ENCODE measurements at places on chromosomes 16 and 17.

DNA sequence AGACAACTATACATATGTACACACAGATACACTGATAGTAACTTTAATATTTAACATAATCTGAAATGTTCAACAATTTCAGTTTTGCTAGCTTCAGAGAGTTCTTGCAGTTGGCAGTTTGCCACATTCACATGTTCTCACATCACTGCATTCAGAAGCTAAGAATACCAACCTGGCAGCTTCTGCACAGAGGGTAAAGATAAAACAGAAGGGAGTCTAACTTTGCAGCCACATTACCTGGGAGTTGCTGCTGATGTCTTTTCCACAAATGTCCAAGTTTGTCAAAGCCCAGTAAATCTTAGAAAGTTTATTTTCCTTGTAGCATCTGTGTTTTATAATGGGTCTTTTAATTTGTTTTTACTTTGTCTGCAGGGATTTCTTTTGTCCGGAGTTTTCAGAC lies 332.0 kb downstream of the BCAS3 start:
- no peak for DNase-seq

- no peak for DNase-seq
Measured at GRCh38 chr17:7004398-7005253, 7.8 kb upstream of the RNASEK start.

- no peak for DNase-seq
Measured at GRCh38 chr17:60941028-60941427, 263.4 kb downstream of the BCAS3 start.

GRCh38 chr16:5438591-5438990 lies 341.0 kb upstream of the EEF2KMT start:
- no peak for DNase-seq

GRCh38 chr16:4433228-4433627 lies 7.6 kb downstream of the DNAJA3 start:
- DNase-seq, result no peak

- no peak for DNase-seq
Measured at GRCh38 chr17:66602659-66603384, 232.1 kb upstream of the CACNG5 start.

DNA sequence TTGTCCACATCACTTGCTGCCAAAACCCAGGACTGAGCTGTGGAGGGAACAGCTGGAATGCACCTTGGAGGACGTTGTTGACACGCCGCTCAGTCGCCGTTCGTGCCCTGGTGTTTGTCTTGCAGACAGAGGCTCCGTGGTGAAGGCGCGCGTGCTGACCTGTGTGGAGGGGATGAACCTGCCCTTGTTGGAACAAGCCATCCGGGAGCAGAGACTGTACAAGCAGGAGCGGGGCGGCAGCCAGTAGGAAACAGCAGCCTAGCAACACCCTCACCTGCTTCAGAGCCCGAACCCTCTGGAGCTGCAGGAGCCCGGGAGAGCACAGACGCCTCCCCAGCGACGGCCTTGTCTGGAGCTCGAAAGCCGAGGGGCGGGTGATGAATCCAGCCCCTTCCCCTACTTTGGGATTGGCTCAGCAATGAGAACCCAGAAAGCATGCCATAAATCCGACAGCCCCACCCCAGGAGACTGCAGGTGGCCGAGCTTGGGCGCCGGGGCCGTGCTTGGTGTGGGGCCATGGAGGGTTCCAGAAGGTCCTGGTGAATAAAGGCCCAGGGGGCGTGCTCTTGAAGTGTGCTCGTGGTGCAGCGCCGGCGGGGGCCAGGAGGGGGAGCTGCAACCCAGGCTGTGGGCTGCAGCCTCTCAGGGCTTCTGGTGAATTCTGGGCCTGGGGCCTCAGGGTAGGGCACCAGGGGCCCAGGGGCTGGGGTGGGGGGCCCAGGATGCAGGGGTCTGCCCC lies 470 bp upstream of the CDK3 start:
- peak; percentile 53 for DNase-seq

- no peak for DNase-seq
Measured at GRCh38 chr17:13806092-13806491, 204.4 kb upstream of the HS3ST3A1 start.

All from CD4-positive, alpha-beta T cell (primary cell).